Stimulated activated CD4-positive, alpha-beta T cell treated with anti-CD3 and anti-CD28 coated beads, Interleukin-2, amount 100 ng/mL, for 4 hours (primary cell): ENCODE measurements at places on chromosomes 5 and 9.

DNA sequence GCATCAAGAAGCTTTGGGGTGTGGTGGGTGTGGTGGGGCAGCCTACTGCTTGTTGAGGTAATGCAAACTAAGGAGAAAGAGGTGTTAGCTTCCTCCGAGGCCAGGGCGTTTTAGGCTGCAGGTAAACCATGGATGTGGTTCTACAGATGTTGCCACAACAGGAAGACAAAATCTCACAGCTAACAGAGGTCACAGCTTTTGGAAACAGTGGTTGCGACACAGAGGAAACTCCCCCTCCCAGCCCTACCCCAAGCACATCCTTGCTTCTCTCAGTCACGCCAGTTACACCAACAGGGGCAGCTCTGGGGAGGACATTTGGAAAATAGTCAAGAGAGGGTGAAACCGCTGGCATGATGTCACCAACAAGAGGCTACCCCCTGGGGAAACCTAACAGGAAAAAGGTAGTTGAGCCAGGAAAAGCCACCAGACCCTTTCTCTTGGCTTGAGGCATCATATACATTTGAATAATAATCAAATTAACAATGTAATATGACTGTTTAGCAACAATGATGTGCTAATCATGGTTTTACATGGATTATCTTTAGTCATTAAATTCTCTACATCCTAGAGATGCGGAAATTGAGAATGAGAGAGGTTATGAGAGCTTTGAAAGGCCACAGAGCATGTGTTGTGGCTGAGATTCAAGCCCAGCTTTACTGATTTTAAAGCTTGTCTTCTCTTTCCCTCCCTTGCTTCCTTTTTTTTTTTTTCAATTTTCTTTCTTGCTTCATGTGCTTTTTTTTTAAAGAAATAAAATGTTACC, 82.2 kb upstream of the IL12B start:
- peak; percentile 28 for DNase-seq

DNA sequence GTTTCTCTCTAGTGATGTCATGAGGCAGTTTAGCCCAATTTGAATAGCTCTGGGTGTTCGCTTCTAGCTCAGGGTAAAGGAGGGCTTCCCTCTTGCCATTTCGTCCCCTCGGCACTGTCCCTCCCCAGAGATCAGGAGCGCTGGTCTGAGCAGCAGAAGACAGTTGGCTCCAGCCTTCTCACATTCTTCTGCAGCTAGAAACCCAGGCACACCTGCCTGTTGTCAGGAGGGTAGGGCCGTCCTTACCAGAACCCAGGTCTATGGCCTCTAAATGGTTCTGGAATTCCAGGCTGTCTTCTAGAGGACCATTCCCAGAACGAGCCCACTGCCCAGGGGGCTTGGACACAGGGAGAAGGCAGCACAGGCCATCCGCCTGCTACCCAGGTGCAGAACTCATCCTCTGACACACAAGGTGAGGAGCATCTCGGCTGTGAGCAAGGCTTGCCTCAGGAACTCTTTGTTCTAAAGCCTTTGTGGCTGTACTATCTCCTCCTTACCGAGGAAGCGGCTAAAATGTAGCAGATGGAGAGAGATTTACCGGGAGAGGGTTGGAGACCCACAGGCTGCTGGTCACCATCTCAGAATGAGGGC, 255.6 kb upstream of the IRX2 start:
- no peak for DNase-seq

- peak; percentile 6 for DNase-seq
Measured at GRCh38 chr9:105385381-105385985, 62.4 kb upstream of the FSD1L start.

GRCh38 chr5:136120529-136120928, 12.1 kb upstream of the SMAD5 start:
- no peak for DNase-seq

DNA sequence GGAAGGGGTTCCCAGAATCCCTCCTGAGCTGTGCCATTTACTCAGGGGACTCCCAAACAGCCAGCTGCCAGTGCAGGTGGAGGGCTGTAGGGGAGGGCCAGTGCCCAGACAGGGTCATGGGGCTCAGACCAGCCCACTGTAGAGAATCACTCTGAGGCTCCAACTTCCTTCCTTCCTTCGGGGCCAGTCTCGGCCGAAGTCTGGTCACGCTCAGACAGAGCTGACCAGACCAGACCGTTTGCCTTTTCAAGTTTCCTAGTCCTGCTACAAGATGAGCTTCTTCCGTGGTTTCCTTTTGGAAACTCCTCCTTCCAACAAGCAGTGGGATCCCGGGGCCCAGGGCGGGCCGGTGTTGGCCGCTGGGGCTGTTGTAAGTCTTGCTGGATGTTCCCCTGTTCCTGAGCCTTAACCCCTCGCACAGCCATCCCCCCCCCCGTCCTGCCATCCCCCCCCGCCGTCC, 52.6 kb downstream of the SAR1B start:
- DNase-seq = no peak

GRCh38 chr9:125106285-125106893, 36.9 kb downstream of the SCAI start:
- no peak for DNase-seq

DNA sequence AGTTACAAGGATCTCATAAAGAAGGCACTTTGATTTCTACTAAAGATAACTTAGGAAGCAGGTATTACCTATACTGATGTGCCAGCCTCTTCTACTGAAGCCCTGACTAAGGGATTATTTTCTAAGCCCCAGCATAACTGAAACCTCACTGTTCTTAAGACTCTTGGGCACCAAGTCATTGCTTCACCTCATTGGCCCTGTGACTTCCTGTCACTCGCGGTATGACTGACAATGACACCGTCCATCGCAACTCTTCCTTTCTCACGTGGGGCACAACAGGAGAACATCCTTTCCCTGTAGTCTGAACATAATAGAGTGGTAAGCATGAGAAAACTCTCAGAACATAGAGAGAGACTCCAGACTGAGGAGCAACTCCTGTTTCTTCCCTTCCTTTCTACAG, 6.4 kb downstream of the OR2V2 start:
- no peak for DNase-seq

GRCh38 chr9:100441911-100442361, 15.0 kb downstream of the MSANTD3 start:
- DNase-seq = no peak

DNA sequence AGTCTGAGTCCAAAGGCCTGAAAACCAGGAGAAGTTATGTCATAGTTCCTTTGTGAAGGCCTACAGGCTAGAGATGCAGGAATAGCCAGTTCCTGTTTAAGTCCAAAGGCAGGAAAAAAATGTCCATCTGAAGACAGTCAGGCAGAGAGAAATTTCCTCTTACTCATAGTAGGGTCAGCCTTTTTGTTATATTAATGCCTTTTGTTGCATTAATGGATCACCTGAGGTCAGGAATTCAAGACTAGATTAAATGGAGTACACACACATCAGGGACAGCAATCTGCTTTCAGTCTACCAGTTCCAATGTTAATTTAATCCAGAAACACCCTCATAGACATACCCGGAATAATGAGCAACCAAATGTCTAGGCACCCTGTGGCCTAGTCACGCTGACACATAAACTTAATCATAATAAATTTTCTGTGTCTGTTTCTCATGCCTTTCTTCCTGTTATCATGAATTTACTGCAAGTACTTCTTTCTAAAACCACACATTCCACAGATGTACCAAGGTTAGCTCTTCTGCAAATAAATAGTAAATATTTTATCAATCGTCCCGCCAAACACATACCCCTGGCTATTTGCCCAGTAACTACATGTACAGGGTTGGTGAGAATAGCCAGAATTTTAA, 703.9 kb downstream of the EFNA5 start:
- no peak for DNase-seq

- no peak for DNase-seq
Measured at GRCh38 chr5:153964880-153965645, 73.6 kb downstream of the FAM114A2 start.

- no peak for DNase-seq
Measured at GRCh38 chr9:116394894-116395698, 241.5 kb downstream of the PAPPA start.

GRCh38 chr9:133490865-133491655, 12.2 kb upstream of the SLC2A6 start:
- no peak for DNase-seq

GRCh38 chr5:151202381-151203139, 21.3 kb downstream of the CCDC69 start:
- peak; percentile 36 for DNase-seq

- no peak for DNase-seq
Measured at GRCh38 chr5:82106207-82106606, 134.4 kb downstream of the ATG10 start.

- no peak for DNase-seq
Measured at GRCh38 chr5:130043834-130044233, 139.6 kb downstream of the CHSY3 start.

DNA sequence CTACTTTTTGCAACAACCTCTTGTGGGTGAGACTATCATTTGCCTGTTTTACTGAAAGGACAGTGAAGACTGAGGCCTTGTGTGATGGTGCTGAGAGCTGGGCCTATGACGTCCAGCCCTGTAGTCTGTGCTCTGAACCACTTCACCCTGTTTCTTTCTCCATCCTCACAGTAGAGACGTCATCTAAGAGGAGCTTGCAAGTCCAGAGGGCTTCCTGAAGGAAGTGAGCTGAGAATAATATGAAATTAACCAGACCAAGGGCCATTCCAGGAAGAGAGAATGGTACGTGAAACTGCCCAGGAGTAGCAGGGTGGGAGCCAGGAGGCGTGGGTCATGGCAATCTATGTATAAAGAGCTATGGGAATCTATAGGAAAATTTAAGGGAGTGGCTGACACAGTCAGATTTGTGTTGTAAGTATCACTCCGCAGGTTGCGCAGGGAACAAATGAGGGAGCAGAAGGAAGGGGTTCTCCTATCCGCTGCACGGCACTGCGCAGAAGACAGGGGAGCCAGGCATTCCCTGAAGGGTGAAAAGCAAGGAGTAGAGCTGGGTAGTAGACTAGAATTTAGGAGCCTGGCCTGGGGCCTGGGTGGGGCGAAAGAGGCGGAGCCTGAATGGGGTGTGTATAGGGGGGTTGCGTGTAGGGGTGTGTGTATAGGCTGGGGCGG, 596 bp upstream of the FGFR4 start:
- DNase-seq = no peak

- no peak for DNase-seq
Measured at GRCh38 chr5:83914199-83914598, 193.5 kb upstream of the HAPLN1 start.

GRCh38 chr5:145362266-145362665, 472.9 kb downstream of the PRELID2 start:
- no peak for DNase-seq

GRCh38 chr5:39340506-39340905, 23.8 kb downstream of the C9 start:
- no peak for DNase-seq

DNA sequence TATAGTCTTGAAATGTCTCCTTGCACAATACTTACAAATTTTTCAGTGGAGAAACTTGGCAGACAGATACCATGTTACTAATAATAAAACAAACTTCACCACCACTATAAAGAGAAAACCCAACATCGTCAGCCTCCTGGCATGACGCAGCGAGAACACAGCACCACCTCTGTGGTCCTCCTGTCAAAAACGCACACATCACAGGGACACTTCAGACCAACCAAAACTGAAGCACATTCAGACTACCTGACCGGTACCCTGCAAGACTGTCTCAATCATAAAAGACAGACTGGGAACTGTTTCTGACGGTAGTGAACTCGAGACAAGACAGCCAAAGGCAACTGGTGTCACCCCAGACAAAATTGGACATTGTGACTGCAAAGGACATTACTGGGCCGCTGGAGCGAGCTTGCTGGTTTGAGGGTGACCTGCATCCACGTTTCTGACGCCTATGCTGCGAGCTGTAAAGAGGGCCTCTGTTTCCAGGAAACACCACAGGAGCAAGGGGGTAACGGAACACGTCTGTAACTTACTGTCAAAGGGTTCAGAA, 34.4 kb downstream of the NSUN2 start:
- no peak for DNase-seq

- DNase-seq = no peak
Measured at GRCh38 chr5:16450163-16450562, 15.4 kb downstream of the ZNF622 start.

GRCh38 chr9:88950341-88951154, 40.7 kb upstream of the S1PR3 start:
- no peak for DNase-seq

- DNase-seq = no peak
Measured at GRCh38 chr9:119052339-119053030, 316.8 kb downstream of the BRINP1 start.

DNA sequence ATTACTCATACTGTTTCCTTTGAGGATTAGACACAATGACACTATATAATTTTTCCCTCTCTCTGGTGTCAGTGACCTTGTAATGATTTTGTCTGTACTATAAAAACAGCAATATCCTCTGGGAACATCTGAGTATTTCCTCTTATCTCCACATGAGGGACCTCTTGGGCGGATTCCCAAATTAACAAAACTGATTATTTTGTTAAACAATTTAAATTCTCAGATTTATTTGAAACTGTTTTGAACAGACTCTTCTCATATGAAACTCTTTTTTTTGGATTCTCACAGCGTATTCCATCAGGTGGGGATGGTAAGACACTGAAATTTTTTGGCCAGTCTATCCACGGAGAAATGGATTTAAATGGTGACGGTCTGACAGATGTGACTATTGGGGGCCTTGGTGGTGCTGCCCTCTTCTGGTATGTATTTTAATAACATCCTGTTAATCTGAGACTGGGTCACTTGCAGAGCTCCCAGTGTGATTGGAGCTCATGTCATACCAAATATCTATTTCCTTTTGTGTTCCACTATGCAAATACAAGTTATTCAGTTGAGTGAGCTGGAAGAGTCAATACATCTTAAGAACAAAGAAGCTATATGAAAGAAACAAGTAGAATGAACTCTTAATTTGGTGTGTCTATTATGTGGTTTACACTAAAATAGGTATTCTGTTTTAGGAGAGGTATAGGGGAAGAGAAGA, 73.8 kb upstream of the ITGA2 start:
- peak; percentile 26 for DNase-seq

- DNase-seq = no peak
Measured at GRCh38 chr9:22529426-22530199, 83.0 kb downstream of the DMRTA1 start.

DNA sequence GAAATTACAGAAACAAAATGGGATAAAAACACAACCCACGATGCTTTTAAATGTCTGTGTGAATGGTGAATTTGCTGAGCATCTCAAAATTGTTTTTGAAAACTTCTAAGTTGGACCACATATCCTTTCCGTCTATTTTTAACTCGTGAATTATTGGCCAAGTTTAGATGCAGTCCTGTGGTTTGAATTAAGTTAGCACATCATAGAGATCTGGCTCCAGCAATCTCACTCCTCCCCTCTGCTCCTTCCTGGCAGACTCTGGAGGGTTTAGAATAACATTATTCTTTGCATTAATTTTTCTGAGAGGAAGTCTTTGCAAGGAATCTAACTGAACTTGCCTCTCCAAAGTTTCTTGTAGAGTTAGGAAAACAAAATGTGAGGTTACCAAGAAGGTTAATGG, 14.5 kb upstream of the ANKRD55 start:
- no peak for DNase-seq

- no peak for DNase-seq
Measured at GRCh38 chr9:16252616-16253015, 617.9 kb downstream of the BNC2 start.

GRCh38 chr5:110251366-110251765, 475.1 kb downstream of the TMEM232 start:
- DNase-seq = no peak

GRCh38 chr5:125257057-125257972, 510.9 kb upstream of the ZNF608 start:
- DNase-seq = no peak
